Activated gamma-delta T cell treated with anti-CD3 and anti-CD28 coated beads, Interleukin-2, amount 50 U/mL, for 16 hours (primary cell): ENCODE measurements at places on chromosomes 7 and 10.

- no peak for DNase-seq
These were observed 530 bp upstream of the ANXA7 start for GRCh38 chr10:73414230-73414945.

DNA sequence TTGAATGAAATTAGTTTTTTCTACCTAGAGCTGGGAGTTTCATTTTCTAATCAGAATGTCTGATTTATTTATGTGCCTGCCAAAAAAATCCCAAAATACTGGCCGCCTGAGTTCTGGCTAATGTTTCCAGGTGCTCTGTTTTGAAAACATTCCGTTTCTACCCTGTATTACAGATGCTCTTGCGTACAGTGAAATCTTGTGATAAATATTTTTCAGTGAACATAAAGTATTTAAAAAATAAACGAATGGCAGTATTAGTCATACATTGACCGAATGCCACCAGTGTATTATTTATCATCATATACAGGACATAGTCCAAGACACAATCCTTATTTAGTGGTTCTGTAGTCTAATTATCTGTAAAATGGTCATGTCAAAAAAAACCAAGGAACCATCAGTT is 102.8 kb downstream of the KAT6B start:
- no peak for DNase-seq

DNA sequence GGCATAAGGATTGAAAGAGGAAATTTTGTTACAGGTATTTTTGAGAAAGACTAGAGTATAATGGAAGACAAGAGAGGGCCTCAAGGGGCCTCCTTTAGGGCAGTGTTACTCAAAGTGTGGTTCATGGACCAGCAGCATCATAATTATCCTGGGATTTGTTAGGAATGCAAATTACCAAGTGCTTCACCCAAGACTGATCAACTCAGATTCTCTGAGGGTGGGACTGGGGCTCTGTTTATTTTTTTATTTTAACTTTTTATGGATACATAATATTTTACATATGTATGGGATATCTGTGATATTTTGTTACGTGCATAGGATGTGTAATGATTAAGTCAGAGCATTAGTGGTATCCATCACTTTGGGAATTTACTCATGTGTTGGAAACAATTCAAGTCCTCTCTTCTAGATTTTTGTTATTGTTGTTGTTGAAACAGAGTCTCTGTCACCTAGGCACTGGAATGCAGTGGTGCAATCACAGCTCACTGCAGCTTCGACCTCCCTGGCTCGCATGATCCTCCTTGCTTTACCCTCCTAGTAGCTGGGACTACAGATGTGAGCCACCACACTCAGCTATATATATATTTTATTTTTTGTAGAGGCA is 2.2 kb upstream of the KCTD7 start:
- DNase-seq, result no peak

- DNase-seq, result no peak
These were observed 177.2 kb downstream of the BUB3 start for GRCh38 chr10:123331438-123331837.

DNA sequence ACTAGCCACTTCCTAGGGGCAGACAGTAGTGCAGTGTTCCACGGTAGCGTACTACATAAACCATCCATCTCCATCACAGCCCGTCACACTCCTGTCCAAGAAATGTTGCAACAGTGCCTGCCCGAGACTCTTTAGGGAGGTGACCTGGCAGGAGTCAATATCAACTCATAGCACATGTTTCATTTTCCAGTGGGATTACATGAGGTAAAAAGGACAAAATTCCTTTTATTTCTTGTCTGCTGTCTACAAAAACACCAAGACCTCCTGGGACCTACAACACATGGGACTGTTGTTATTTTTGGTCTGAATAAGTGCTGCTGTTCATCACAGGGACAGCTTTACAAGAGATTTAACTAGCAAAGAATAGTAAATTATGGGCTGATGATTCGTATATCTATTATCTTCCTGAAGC is 99.9 kb downstream of the MPP7 start:
- DNase-seq, result no peak

DNA sequence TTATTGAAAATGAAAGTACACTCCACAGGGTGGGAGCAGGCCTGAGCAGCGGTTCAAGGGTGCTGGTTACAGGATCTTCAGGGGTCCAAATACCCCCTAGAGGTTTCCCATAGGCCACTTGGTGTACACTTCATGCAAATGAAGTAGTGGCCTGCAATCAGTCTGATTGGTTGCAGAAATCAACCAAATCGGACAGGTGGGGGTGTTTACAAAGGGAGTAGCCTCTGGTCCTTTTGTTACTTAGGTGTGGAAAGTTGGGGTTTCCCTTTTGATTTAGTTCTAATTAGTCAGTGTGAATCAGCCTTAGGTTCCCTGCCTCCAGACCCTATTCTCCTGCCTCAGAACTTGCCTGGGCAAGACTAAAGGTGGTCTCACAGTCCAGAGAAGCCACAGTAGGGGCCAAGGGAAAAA is 49.6 kb downstream of the SYPL1 start:
- no peak for DNase-seq

- no peak for DNase-seq
These were observed 46.7 kb downstream of the CAV1 start for GRCh38 chr7:116571552-116571951.

DNA sequence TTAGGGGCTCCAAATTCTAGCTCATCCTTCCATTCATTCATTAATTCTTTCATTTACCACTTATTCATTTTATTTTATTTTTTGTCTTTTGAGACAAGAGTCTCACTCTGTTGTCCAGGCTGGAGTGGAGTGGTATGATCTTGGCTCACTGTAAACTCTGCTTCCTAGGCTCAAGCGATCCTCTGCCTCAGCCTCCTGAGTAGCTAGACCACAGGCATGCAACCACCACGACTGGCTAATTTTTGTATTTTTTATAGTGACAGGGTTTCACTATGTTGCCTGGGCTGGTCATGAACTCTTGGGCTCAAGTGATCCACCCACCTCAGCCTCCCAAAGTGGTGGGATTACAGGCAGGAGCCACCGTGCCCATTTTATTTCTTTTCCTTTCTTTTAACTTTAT is 31.6 kb downstream of the FGF8 start:
- DNase-seq, result no peak

DNA sequence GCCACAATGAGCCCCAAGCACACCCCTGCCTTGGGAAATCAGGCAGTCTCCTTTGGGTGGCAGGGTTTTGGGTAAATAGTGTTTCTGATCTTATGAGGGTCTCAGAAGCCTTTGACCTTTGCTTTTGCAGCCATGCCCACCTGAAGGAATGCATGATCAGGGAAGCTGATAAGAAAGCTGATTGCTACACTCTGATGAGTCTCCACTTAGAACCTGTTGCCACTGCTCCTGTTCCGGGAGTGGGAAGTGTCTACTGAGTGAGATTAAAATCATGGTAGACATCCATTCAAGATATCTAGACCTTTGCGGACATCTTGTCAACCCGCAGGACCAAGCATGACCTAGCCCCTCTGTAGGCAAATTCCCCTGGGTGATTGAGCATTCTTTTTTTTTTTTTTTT is 282.6 kb downstream of the SKIDA1 start:
- no peak for DNase-seq

DNA sequence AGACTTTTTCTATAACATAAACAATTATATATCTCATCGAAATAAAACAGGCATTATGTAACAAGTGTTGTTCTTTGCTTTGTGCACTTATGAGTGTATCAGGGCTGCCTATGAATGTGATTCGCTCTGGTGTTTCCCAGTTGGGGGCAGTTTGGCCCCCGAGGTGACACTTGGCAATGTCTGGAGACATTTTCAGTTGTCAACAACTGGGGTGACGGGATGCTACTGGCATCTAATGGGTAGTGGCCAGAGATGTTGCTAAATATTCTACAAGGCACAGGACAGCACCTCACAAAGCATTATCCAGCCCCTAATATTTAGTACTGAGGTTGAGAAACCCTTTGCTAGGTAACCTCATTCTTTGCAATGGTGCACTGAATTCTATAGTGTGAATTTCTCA is 83.3 kb downstream of the PLCE1 start:
- DNase-seq, result no peak

DNA sequence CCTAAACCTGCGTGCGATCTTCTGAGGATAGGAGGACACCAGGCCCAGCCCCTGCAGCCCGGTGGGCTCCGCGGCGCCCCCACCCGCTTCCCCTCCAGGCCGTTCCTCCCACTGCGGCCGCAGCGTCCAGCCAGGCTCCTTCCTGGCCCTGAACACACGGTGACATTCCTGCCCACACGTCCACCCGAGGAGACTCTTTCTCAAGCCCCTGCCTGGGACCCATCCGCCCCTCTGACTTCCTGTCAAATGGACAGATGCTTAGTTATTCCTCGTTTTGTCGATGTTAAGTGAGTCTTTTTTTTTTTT is 32.4 kb upstream of the RNF32 start:
- DNase-seq, result no peak

DNA sequence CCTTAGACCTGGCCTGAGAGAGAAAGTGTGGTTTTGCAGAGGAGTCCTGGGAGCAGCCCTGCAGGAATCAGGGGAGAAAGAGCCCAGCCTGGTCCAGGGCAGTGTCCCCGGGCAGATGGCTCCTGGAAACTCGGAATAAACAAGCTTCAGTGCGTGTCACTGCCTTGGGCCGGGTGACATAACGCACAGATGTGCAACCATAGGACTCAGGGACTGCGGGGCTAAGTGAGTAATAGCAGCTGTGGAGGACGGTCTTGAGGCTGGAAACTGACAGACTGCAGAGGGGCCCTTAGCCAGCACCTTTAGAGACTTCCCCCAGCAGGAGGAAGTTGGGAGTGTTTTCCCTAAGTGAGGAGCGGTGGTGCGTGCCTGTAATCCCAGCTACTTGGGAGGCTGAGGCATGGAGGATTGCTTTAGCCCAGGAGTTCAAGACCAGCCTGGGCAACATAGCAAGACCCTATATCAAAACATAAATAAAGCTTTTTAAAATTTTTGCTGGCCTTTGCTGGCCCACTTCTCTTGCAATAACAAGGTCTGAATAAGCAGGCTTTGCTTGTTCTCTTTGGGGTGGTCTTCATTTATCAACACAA is 5.3 kb upstream of the CLIP2 start:
- DNase-seq, result no peak

- DNase-seq, result no peak
These were observed 399.2 kb upstream of the SEMA3D start for GRCh38 chr7:85586091-85586490.

DNA sequence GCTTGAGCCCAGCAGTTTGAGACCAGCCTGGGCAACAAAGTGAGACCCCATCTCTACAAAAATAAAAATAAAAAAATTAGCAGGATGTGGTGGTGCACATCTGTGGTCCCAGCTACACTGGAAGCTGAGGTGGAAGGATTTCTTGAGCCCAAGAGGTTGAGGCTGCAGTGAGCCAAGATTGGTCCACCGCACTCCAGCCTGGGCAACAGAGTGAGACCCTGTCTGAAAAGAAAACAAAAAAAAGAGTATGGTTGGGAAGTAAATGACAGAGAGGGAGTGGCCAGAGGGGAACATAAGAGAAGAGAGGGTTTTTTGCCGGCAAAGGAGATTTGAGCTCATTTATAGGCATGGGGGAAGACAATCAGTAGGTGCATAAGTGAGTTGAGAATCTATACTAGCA is 19.7 kb downstream of the PLXDC2 start:
- no peak for DNase-seq

GRCh38 chr7:159004411-159004810 is 140.3 kb downstream of the VIPR2 start:
- no peak for DNase-seq

DNA sequence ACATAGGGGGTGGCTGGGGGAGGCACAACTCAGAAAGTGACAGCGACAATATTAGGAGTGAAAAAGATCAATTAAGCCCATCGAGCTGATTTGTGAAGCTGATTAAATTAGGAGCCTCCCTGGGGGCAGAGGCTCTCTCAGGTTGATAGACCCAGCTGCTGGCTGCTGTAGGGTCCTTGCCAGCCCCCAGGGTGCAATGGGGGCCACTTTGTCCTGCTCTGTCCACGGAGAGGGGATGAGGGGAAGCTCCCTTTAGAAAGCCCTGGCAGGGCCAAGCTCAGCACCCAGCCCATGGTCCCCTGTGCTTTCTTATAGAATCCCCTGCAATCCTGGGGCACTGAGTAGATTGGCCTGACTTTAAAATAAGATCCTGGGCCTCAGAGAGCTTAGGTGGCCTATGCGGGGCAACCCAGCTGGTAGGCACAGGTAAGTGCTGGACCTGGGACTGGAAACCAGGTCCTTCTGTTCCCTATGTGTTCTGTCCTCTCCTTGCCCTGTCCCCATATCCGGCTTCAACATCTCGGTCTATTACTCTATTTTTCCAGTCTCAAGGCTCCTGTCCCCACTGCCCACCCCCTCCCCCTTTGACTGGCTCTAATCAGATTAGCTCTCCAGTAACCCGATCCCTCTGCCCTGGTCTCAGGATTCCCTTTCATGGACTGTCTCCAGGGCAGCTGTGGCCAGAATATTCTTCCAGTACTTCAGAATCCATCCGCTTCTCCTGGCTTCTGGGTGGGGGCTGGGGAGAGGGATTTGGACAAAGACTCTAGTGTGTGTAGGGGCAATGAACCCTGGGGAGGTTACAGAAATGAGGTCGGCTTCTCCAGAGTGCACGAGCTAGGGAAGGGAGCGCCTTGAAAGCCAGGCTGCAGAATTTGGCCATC is 259.6 kb downstream of the RPS24 start:
- DNase-seq, result no peak

DNA sequence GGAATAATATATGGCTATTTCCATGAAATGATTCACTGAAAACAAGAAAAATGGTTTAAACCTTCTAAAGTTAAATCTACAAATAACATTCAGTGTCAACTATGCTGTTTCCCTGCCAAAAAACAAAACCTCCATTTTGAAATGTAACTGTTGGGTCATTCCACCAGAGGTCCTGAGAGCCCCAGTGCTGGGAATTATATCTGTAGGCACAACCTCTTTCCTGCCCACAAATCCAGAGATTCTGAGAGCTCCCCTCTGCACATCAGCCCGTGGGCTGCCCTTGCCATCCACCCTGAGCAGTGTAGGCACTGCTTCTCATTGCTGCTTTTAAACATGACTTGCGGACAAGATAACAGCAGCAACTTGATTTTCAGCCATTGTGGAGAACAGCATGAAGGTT is 198.6 kb downstream of the TMEM178B start:
- no peak for DNase-seq

- DNase-seq, result no peak
These were observed 33.9 kb downstream of the MALSU1 start for GRCh38 chr7:23332910-23333612.

DNA sequence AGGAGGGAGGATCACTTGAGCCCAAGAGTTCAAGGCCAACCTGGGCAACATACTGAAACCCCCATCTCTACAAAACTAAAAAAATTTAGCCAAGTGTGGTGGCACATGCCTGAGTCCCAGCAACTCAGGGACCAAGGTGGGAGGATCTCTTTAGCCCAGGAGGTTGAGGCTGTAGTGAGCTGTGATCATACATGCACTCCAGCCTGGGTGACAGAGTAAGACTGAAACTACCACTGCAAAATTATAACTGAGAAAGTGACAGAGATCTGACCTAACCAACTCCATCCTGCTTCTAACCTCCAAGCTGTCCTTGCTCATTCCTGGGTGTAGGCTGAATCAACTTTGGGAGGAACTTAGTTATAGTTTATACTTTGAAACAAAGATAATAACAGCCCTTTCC is 59.4 kb downstream of the HTR7 start:
- DNase-seq, result no peak

DNA sequence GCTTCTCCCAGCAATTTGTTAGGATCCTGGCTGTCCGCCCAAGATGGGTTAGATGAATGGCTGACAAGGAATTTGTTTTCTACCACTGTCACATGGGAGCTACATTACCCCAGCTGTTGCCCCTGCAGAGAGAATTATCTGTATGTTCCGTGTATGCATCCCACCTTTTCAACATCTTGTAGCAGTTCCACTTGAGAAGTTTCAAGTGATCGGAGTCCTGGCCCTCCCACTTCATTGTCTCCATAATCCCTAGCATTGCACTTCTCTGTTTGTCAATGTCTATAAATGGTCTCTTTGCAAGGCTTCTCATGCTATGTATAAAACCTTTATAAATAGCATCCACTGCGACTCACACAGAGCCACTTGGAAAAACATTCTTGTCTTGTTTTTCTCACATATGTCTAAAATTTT is 972.5 kb downstream of the CNTNAP2 start:
- no peak for DNase-seq
